Stimulated activated CD4-positive, alpha-beta T cell treated with anti-CD3 and anti-CD28 coated beads, Interleukin-1b, Interleukin-23, amount 100 ng/mL, for 1 hour (primary cell): ENCODE measurements at places on chromosomes 2 and 18.

DNA sequence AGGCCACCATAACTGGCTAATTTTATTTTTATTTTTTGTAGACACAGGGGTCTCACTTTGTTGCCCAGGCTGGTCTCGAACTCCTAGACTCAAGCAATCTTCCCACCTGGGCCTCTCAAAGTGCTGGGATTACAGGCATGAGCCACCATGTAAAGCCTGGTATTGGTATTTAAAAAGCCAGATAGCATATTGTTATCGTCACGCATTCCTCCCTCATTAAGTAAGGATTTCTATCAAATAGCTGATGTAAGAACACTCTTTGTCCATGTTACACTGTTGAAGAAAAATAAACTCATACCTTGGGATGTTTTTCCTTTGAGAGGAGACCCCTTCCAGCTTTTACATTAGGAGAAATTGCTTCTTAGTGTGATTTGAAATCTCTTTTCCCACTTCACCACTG, 39.2 kb upstream of the DARS1 start:
- no peak for DNase-seq

DNA sequence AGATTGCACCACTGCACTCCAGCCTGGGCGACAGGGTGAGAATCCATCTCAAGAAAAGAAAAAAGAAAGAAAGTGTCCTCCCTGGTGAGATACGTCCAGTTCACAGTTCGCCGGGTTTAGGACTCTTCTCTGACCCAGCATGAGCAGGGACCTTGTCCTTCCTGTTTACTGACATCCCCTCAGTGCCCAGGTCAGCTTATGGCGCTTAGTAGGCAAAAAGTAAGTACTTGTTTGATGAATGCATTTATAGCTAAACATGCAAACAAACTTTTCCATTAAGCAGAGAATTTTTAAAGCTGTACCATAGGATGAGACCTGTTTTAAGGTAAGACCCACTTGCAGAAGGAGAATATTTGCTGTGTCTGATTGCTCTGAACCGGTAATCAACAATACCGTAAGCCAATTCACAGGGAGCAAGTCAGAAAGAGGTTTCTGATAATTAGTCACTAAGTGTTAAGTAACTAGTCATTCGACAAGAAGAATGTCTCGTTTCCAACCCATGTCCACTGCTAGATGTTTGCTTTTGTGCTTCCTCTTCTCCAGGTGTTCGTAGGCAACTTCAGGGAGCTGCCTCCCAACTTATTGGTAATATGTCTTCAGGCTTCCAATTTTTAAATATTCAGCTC, 40.0 kb downstream of the MOGAT1 start:
- no peak for DNase-seq

DNA sequence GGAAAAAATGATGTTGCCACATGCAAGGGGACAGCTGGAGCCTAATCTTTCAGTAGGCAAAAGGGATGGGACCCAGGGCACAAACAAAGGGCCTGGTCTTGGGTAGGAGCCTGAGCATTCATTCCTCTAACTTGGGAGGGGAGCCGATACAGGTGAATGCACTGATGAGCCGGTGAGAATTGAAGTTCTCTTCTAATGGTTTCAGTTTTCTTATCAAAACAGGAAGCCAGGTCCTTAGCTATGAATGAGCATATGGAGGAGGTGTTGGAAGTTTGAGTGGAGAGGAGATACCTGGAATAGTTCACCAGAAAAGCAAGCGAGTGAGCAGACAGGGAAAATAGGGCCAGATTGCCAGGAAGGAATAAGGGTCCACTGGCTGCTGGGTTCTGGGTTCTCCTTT, 10.1 kb downstream of the DPP4 start:
- DNase-seq = no peak

DNA sequence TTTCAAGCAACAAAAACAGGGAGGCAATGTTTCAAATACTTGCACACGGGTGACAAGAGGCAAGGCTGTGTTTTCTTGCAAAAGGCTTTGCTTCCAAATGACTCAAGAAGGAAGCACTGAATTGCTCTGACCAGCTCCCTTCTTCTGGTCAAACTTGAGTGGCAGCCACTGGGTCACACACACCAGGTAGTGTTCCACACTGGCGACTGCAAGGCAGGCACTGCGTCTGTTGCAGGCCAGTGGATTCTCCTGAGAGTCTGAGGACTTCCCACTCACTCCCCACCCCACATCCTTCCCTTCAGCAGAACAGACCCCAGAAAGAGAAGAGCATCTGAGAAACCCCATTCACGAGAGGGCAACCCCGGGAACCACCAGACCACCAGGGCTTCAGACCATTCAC, 19.8 kb downstream of the PARD6G start:
- no peak for DNase-seq

DNA sequence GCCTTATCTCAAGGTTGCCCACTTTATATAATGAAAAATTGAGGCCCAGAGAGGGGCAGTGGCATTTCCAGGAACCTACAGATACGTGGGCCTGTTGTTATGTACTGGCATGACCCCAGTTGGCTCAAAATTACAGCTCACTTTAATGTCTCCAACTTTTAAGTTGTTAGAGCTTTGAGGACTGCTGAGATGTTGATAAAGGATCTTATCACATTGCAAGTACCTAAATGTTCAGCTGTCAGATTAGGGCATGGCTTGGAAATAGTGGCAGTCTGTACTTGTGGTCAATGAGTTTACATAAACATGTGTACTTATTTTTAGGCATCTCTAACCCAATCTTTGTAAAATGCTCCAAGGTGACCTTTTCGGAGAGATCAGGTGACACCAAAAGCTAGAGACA, 14.6 kb downstream of the SLC4A5 start:
- no peak for DNase-seq

DNA sequence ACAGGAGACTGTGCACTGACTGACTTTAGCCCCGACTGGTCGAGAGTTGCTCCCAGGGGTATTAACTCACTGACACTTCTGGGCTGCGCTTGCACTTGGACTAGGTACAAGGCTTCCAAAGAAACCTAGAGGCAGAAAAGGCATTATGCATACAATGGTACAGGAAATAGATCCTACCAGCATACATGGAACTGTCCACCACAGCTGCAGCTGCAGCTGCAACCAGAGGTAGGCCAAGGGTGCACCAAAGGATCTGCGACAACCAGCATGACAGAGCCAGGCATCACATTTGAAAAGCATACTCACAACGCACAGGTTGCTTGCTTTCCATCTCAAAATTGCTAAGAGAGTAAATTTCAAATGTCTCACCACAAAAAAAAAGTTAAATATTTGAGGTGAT, 22.6 kb upstream of the PGAP1 start:
- DNase-seq = no peak

GRCh38 chr18:60446821-60447220, 74.2 kb upstream of the MC4R start:
- DNase-seq = no peak

- no peak for DNase-seq
These were observed 285.7 kb downstream of the TCF4 start for GRCh38 chr18:55302167-55302833.

DNA sequence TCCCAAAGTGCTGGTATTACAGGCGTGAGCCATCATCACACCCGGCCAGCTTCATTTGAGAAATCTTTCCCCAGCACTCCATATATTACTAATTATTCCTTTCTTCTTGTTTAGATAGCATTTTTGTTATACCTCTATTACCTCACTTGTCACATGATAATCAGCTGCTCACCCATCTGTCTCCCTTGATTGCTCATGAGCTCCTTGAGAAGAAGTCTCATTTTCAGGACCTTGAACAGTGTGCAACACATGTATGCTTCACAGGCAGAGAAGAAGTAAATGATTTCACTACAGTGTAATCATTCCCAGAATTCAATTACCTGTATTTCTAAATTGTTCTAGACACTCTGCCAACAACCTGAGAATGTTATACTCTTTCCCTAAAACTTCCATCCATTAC, 6.2 kb downstream of the PAIP2B start:
- DNase-seq = no peak

GRCh38 chr18:49843778-49844625, 30.7 kb upstream of the ACAA2 start:
- DNase-seq = no peak

DNA sequence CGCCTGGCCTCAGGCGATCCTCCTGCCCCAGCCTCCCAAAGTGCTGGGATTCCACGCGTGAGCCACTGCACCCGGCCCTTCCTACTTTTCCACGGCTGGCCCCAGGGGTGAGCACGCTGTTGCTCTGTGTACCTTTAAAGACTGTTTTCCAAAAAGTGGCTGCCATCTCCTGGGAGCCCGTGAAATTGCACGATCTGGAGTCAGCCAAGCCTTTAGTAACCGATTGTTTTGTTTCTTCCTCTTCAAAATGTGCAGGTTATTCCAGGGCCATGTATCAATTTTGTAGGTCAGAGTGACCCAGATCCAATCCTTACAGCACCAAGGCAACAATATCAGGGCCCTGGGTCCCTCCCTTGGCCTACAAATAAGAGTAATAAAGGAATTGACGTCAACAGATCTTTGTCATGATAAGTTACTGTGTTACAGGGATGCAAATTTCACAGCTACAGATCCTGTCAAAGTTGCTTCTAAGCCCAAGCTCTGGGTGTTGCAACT, 135.6 kb upstream of the ZNF236 start:
- DNase-seq = no peak

- no peak for DNase-seq
These were observed 87.7 kb downstream of the LYPD6 start for GRCh38 chr2:149418065-149418464.

GRCh38 chr2:199480966-199481365, 23.2 kb upstream of the SATB2 start:
- no peak for DNase-seq

GRCh38 chr2:127665267-127665893, 9.9 kb downstream of the LIMS2 start:
- no peak for DNase-seq

DNA sequence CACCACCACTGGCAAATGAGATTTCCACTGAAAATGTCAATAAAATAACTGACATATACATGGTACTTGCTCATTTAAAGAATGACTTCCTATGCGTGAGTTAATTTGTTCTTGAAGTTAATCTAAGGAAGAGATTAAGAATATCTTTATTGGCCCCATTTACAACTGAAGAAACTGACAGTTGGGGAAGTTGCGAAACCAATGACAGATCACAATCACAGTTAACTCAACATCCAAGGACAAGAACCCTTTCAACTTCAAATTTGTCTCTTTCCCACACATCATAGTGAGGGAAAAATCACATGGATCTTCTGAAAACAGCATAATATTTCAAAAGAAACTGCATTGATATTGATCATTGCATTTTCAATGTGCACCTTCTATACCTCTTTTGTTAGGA, 565.4 kb downstream of the IRS1 start:
- DNase-seq = no peak

DNA sequence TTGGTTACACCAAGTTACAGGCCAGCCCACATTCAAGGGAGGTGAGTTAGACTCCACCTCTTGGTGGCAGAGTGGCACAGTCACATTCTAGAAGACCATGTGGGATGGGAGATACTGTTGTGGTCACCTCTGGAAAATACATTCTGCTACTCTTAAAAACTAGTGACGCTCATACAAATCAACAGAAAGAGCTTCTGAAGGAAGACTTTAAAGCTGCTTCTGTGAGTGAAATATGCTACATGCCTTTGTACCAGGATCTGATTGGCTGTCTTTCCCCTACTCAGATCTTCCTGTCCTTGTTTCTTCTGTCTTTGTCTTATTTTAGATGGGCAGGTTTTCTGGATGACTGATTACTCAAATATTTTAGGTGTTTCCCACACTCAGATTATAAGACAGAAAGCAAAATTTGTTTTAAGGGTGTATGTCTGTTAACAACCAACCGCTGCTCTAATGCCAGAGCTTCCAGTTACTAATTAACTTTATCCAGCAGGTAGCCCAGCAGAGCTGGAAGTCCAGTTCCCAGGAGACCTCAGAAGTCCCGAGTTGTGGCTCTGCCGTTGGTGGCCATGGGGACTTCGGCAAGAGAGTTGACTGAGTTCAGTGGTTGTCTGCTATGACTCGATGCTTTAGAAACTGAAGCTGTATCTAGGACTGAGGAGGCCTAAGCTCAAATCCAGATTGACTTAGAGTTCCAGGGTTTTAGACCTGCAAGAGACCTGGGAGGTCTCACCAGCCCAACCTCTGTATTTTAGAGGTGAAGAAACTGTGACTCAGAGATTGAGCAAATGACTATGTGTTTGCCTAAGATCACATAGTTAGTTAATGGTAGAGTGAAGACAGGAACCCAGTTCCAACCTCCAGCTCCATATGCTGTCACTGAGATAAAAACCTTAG, 7.4 kb downstream of the IL1R2 start:
- DNase-seq = no peak

- no peak for DNase-seq
These were observed 11.1 kb upstream of the MOCOS start for GRCh38 chr18:36176177-36176584.

- no peak for DNase-seq
These were observed 5.8 kb downstream of the HDAC4 start for GRCh38 chr2:239394978-239395377.

DNA sequence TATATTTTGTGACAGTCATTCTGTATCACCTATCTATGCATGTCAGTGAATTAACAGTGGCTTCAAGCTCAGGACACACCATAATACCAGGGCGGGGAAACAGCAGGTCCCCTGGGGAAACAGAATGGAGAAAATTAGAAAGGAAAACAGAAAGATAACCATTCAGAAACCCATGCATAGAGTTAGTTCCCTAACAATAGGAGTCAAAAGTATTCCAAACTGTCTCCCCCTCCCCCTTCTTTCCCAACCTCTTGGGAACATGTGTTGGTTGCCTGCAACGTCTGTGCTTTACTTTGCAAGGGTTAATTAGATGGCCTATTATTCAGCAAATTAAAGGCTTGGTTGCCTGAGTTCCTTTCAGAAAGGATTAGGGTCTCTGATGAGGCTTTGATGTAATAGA, 176.4 kb downstream of the MYO3B start:
- no peak for DNase-seq
